Activated naive CD8-positive, alpha-beta T cell treated with anti-CD3 and anti-CD28 coated beads, Interleukin-2, amount 10 ng/mL, durations not matched to agents 7 days and 5 days (primary cell): ENCODE measurements at places on chromosomes 12 and 14. TPM values are rescaled to one million over a fixed set of nuclear protein-coding genes. Genes with fewer than 3 reads are reported as not detected.

- no peaks in the 10 kb centered on the region for H3K4me1 ChIP-seq
- DNase-seq: no peak
- H3K36me3 ChIP-seq: no peaks in the 10 kb centered on the region
- H3K4me3 ChIP-seq: no peak overlapping the region
These were observed 203.6 kb downstream of the NOVA1 start for GRCh38 chr14:26394150-26394810.

- H3K36me3 ChIP-seq: no peaks in the 10 kb centered on the region
- H3K27me3 ChIP-seq: peaks cover 27% of the 10 kb centered on the region
- no peak for DNase-seq
- H3K4me1 ChIP-seq: no peaks in the 10 kb centered on the region
- H3K4me3 ChIP-seq: no peak overlapping the region
- H3K27ac ChIP-seq: no peak overlapping the region
These were observed 38.9 kb downstream of the C14orf132 start for GRCh38 chr14:96077983-96078624.

DNA sequence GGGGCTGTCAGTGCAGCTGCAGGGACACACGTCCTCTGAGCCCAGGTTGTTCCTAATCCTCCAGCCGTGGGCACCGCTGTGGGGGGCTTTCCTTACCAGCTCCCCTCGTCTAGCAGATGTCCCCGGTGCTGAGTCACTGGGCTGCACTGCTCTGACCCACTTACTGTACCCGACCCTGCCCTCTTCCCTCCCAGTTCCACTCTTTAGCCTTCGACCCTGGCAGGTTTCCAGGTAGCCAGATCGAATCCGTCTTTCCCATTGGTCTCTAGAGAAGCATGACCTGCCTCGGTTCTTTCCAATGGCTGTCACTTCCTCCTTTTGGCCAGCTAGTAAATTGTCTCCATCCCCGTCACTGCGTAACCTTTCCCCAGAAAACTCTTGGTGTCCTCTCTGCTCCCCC, 48.4 kb downstream of the ELK3 start:
- DNase-seq: no peak
- peaks cover 18% of the 10 kb centered on the region for H3K36me3 ChIP-seq
- H3K4me3 ChIP-seq: no peak overlapping the region
- no peak overlapping the region for H3K27ac ChIP-seq
- peaks cover 29% of the 10 kb centered on the region for H3K4me1 ChIP-seq
- H3K27me3 ChIP-seq: no peaks in the 10 kb centered on the region

DNA sequence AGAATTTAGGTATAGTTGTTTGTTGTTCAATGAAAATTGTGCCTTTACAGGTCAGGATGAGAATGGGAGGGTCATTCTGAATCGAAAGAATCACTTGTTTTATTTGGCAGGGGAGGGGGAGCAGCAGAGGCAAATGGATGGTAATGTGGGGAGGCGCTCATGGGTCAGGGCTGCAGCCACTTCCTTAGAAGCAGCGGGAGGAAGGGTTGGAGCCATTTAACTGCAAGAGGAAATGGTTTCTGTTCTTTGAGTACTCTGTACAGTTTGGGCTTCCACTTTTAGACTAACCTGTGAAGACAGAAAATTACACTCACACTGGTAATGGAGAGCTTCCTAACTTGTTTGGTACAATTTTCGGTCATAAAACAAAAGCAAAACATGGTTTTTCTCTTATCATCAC, 57.2 kb downstream of the PIWIL1 start:
- H3K27me3 ChIP-seq: peaks cover 9% of the 10 kb centered on the region
- no peak for DNase-seq
- H3K4me3 ChIP-seq: peak overlapping the region; percentile 25
- no peak overlapping the region for H3K27ac ChIP-seq
- H3K36me3 ChIP-seq: no peaks in the 10 kb centered on the region

DNA sequence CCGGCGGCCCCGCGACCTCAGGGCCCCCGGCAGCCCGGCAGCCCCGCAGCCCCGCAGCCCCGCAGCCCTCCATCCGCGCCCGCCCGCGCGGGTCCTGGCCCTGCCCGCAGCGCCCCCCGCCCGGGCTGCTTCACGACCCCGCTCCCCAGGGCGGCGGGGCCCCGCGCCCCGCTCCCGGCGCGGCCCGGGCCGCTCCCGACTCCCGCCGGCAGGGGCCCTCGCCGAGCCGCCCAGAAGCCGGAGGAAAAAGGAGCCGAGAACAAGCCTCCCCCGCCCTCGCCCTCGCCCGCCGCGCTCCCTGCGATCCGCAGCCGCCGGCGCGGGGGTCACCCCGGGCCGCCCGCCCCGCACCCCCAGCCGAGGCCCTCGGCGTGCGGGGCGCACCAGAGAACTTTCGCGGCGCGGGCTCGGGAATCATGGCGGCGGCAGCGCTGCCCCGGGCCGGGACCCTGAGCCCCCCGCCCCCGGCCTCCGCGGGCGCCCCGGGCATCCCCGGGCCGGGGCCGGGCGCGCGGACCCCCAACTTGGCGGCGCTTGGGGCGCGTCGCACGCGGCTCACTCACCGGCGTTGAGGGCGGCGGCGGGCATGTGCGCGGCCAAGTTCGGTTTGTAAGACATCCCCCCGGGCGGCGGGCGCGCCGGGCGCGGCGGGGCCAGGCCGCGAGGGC, 521 bp downstream of the CDK2AP1 start:
- no peaks in the 10 kb centered on the region for H3K36me3 ChIP-seq
- peak; percentile 86 for DNase-seq
- no peak overlapping the region for H3K4me3 ChIP-seq
- no peaks in the 10 kb centered on the region for H3K27me3 ChIP-seq
- H3K4me1 ChIP-seq: peaks cover 23% of the 10 kb centered on the region

- H3K27me3 ChIP-seq: peaks cover 53% of the 10 kb centered on the region
- no peaks in the 10 kb centered on the region for H3K36me3 ChIP-seq
- DNase-seq: no peak
- H3K4me3 ChIP-seq: no peak overlapping the region
- H3K27ac ChIP-seq: no peak overlapping the region
- H3K4me1 ChIP-seq: no peaks in the 10 kb centered on the region
These were observed 38.5 kb downstream of the SPTB start for GRCh38 chr14:64841121-64841651.

DNA sequence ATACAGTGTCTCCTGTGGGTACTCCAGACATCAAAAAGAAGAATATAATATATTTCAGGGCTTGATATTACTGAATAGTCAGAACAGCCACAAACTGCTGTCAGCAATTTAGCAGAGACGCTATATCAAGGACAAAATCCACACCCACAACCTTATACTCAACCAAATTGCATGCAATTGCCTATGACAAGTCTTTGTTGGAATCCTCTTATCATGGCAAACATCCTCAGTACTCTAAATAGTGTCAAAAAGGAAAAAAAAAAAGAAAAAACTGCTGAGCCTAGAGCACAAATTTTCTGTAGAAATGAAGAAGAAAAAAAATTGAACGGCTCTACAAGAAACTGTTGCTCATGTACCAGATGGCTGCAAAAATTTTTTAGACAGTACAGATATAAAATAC, 485.7 kb downstream of the TMTC2 start:
- H3K36me3 ChIP-seq: no peaks in the 10 kb centered on the region
- H3K27ac ChIP-seq: no peak overlapping the region
- DNase-seq: no peak
- H3K27me3 ChIP-seq: no peaks in the 10 kb centered on the region

DNA sequence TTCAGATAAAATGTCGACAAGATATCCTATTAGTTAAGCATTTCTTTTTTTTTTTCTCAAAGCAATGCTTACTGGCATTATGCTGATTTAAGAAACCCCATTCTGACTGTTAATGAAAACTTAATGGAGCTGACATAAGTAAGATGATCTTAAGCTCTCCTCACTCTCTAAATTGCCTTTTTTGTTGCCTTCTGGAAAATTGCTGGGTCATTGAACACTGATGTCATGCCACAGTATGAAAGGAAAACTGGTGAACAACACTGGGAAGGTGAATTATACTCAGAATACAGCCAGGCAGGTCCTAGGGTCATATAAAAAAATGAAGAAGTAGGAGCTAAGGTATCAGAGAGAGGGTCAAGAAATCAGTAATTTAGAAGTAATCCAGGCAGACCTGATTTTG, 179.9 kb downstream of the BTG1 start:
- no peak overlapping the region for H3K4me3 ChIP-seq
- no peak for DNase-seq
- no peaks in the 10 kb centered on the region for H3K27me3 ChIP-seq
- H3K27ac ChIP-seq: no peak overlapping the region
- H3K36me3 ChIP-seq: peaks cover 10% of the 10 kb centered on the region
- H3K4me1 ChIP-seq: no peaks in the 10 kb centered on the region

- H3K36me3 ChIP-seq: peaks cover 14% of the 10 kb centered on the region
- H3K4me3 ChIP-seq: peak overlapping the region; percentile 94
- H3K27me3 ChIP-seq: no peaks in the 10 kb centered on the region
- DNase-seq: no peak
These were observed 386 bp downstream of the LIN52 start for GRCh38 chr14:74085047-74085637.

DNA sequence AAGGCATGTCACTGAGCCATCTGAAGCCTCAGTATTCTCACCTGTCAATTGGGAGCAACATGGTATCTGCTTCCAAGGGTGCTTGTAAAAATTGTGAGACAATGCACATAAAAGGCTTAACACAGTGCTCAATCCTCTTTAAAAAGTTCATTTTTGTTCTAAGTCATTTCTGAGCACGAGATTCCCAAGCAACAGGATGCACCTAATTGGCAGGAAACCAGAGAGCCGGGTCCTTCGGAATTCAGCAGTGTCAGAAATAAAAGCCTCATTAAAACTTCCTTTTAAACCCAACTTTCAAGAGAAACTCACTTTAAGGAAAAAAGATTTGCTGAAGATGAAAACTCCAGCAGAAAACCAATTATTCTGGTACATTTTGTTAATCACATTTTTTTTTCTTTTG, 112.4 kb upstream of the NOS1 start:
- H3K27me3 ChIP-seq: no peaks in the 10 kb centered on the region
- H3K4me3 ChIP-seq: no peak overlapping the region
- H3K36me3 ChIP-seq: no peaks in the 10 kb centered on the region
- DNase-seq: no peak
- H3K27ac ChIP-seq: no peak overlapping the region

DNA sequence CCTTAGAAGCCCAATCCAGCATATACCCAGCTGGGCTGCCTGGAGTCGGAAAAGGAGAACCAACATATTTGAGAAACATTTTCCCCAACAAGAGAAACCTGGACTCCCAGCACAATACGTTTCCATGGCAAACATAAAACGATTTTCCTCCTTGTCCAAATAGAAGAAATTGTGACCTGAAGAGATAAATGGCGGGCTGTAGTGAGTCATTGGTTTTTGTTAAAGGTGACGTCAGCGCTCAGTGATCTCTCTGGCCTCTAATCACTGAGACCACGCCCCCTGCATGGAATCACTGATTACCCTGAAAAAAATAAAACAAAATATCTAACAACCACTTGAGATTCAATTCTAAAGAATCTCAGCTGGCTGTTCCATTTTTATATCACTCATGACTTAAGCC, 6.0 kb downstream of the CCDC60 start:
- H3K36me3 ChIP-seq: no peaks in the 10 kb centered on the region
- H3K4me3 ChIP-seq: no peak overlapping the region
- DNase-seq: no peak
- peaks cover 3% of the 10 kb centered on the region for H3K27me3 ChIP-seq
- H3K4me1 ChIP-seq: no peaks in the 10 kb centered on the region

DNA sequence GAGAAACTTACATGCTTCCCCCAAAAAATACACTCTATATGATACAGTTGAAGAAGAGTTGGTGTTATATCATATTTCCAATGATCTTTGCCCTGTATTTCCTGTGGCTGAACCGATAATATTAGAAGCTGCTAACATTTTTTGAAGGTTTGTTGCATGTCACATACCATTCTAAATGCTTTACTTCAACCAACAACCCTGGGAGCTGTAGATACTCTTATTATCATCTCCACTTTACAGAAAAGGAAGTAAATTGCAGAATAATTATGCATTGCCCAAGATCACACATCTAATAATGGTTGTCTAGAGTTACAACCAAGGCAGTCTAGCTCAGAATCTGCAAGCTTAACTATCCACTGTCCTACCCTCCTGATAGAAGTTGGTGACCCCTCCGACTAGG, 182.8 kb downstream of the NUAK1 start:
- no peak overlapping the region for H3K4me3 ChIP-seq
- H3K4me1 ChIP-seq: no peaks in the 10 kb centered on the region
- no peak for DNase-seq
- no peaks in the 10 kb centered on the region for H3K36me3 ChIP-seq
- H3K27ac ChIP-seq: no peak overlapping the region

- peaks cover 44% of the 10 kb centered on the region for H3K4me1 ChIP-seq
- no peak overlapping the region for H3K4me3 ChIP-seq
- H3K36me3 ChIP-seq: peaks cover 4% of the 10 kb centered on the region
These were observed 4.0 kb upstream of the TESPA1 start for GRCh38 chr12:54988402-54989054.

IQSEC3 gene
- total RNA-seq: 8.0 TPM

PTPRQ gene
- total RNA-seq: not detected

LRRIQ1 gene
- total RNA-seq: not detected

ERBB3 gene
- total RNA-seq: 8.1 TPM

TUBA1B gene
- 1,389 TPM for total RNA-seq

PEBP1 gene
- 95.4 TPM for total RNA-seq
